ENCODE measurements at places on chromosomes 7 and 10.

GRCh38 chr10:58696736-58697135 is 184.1 kb downstream of the BICC1 start:
- no peak for DNase-seq

DNA sequence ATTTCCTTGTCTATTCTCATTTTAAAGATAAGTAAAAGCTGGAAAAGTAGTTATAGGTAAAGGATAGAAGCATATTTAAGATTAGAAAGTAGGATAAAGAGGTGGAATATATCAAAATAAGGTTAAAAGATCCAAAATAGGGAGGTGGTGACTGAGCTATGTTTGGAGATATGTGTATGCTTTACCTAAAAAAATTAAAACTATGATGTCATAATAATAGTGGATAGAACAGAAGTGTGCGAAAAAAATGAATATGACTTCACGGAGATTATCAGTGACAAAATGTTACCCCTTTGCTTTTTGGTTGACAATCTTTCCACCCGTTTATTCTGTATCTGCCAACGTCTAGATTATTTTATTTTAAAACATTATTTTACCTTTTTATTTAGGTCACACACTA is 33.4 kb upstream of the FERD3L start:
- DNase-seq: no peak

- no peak for DNase-seq
Measured at GRCh38 chr10:119872610-119872859, at the start of gene MCMBP. Gene MCMBP, minus strand, starts transcription at chr10:119872843. Its CDS starts 259 bp downstream, at chr10:119872584.

DNA sequence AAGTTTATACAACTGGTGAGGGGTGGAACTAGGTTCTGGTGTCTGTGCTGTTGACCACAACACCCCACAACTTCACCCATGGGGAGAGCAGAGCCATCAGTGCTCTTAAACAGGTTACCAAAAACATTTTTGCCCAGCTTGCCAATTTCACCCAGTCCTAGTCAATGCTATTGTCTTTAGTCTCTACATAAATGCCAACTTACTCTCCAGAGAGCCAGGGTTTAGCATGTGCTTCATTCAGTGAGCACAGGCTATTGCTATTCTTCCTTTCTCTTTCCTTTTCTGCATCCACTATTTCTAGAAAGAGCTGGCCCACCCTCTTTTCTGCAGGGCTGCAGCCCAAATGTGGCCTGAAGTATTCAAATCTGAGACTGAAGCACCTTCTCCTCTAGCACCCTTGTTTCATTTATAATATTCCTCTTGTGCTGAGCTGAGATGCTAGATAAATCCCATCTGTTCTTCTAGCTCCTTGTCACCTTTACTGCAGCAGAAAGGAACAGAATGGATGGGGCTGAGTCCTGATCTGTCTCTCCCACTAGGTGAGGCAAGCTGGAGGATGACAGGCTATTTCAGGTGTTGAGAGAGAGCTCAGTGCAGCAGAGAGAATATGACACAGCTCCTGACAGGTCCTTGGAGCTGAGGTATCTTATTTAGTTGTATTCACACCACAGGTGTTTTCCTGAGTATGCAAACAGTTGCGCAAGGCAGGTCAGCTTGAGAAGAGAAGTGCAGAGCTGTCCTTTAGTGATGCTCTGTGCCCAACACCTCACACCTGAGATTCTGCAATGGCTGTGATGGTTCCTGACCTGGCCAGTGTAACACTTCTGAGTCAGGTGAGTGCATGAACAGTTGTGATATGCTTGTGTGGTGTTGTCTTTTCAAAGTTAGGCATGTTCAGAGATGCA is 819.2 kb downstream of the CCSER2 start:
- no peak for DNase-seq

DNA sequence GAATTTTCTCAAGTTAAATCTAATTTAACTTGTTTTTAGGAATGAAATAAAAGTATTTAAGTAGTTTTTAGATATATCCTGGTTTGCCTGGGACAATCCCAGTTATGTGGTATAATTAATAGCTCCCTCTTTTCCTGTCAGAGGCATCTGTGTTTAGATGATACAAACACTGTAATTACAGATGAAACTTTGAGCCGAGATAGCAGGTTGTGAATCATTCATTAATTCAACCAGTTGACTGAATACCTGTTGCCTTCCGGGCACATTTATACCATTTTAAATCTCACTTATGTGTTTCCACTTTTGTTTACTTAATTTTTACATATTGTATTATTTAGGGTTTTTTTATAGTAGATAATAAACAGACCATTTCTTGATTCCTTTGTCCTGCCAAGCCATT is 82.1 kb upstream of the GATA3 start:
- DNase-seq: no peak

GRCh38 chr10:54203401-54203800 is 597.6 kb downstream of the PCDH15 start:
- DNase-seq: no peak

DNA sequence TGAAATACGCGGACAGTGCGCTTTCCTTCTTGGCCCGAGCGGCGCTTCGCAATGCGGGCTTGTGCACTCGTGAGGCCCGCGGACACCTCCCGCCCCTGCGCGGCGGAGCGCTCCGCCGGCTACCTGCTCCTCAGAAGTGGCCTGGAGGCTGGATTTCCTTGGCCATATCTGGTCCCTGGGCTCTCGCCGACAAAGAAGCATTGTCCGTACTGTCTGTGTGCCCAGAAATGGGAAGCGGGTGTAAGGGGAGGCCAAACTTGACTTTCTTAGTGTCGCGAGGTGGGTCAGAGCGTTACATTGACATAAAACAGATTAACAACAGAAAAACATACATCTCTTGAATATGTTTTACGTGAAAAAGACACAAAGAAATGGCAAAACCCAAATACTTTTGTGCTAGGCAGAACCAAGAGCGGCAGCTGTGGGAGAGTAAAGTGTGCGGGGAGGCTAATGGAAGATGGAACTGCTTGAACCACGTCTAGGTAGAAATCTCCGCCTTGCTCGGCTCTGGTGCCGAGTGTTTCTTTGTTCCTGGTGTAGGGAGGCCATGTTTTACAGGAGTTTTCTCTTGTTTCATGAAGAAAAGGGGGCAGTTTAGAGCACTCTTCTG is 1.4 kb downstream of the LANCL2 start:
- peak; percentile 3 for DNase-seq

GRCh38 chr10:108782411-108782810 is 1140.9 kb downstream of the XPNPEP1 start:
- DNase-seq: no peak

GRCh38 chr7:98354511-98355249 is 46.2 kb downstream of the BAIAP2L1 start:
- no peak for DNase-seq

GRCh38 chr7:2537981-2538851 is 17.1 kb downstream of the BRAT1 start:
- no peak for DNase-seq

DNA sequence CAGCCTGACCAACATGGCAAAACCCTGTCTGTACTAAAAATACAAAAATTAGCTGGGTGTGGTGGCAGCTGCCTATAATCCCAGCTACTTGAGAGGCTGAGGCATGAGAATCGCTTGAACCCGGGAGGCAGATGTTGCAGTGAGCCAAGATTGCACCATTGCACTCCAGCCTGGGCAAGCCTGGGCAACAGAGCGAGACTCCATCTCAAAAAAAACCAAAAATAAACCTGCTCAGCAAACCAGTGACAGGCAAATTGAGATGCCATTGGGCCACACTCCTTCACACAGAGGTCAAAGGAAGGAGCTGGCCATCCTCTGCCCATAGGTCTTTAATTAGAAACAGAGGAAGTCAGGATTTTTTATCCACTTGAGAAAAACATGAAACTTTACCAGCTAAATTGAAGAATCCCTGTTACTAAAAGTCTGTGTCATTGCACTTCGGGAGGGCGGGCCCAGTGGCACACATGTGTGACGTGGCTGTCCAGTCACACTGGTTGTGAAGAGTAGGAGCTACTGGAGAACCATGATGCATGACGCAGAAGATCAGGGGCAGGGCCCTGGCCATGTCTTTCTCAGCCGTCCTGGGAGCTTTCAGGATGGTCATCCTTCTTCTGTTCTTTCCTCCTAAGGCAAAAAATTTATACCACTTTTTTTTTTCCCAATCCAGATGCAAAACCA is 118.3 kb upstream of the ZNF438 start:
- DNase-seq: no peak

Measured in NCI-H1105 (cell line).